Activated naive CD4-positive, alpha-beta T cell (primary cell): ENCODE measurements at places on chromosomes 6 and 20.

GRCh38 chr20:62181808-62182207 lies 1.0 kb upstream of the MTG2 start:
- no peak for DNase-seq

- DNase-seq = no peak
Measured at GRCh38 chr6:148874698-148875293, 128.0 kb downstream of the UST start.

DNA sequence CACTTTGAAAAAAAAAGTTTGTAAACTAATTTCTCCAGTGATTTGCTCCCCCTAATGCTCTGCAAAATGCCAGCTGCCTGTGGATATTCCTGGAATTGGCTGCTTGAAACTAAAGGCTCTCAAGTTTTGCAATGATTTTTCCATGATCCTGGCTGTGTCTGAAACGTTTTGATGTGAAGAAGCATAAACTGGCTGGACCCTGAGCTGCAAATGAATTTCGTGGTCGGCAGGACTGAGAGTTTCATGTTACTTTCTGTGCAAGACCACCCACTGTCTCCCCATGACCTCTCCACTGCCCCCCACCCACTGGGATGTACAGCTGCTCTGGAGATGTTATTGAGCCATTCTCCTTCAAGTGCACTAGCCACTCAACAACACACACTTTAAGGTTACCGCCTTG lies 171.3 kb upstream of the SSTR4 start:
- DNase-seq = no peak

GRCh38 chr20:57656821-57657534 lies 36.8 kb upstream of the ZBP1 start:
- no peak for DNase-seq

DNA sequence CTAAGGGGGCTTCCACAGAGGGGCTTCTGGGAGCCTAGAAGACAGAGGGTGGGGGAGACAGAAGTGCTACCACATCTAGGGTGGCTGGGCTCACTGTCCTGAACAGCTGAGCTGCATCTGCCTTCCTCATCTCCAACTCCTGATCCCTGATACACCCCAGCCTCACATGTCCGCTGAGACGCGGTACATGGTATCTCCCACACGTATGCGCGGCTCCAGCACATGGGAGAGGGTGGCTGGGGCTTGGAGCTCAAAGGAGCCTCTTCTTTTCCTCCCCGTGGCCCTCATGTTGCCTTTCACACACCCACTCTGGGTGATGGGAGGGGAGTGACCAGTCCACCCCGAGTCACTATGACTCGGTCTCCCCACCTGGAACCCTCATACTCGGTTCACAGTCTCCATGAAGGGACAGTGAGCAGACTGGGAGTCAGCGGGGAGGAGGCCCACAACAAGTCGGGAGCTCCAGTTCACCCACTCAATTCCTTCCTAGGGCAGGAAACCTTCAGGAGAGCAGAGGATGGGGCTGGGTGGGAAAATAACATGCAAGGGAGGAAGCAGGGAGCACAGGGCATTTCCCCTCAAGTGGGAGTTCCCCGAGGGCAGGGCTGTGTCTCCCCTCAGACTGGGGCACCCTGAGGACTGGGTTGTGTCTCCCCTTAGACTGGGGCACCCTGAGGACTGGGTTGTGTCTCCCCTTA lies 61.7 kb downstream of the MRPL14 start:
- no peak for DNase-seq

DNA sequence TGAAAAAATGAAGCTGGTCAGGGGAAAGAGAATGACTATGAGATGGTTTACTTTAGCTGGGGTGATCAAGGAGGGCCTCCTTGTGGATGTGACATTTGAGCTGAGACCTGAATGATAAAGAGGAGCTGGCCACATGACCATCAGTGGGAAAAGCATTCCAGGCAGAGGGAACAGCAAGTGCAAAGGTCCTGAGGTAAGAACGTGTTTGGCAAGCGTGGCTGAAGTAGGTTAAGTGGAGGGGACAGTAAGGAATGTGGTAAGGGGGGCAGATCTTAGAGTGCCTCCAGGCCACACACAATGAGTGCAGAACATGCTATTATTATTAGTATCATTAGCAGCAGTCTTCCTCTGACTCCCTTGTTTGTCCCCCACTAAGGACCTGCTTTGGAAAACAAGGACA lies 92.6 kb downstream of the KCNB1 start:
- DNase-seq = no peak

DNA sequence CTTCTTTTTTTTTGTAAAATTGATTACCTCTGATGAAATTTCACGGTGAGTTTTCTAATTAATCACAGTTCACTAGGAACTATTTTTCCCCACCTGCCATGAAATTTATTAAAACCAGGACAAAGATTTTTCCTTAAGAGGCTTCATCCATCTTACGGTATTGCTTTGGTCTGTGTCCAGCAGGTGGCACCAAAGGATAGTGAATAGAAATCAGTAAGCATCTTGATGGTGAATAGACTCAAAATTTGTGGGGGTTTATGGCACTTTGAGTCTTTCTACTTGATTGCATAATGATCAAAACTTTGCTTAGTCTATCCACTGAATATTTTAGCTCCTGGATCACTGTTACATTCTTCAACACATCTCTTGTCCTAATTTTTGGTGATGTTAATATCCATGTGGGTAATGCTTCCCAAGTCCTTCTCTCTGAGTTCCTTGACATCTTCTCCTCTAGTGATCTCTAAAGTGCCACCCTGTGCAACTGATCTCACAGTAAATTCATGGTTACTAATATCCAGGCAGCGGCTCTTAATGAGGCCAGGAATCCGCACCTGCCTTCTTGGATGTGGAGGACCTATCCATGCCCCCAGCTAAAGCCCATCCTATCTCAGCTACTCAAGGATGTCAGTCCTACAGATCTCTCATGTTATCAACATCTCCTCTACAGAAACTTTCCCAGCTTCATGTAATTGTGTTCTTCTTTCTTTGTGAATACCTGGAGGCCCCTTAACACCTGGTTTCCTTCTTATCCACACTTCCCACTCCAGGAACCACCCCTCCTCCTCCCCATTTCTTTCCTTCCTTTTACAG lies 54.5 kb downstream of the STMND1 start:
- DNase-seq = peak; percentile 28

GRCh38 chr6:169367507-169367906 lies 113.9 kb upstream of the THBS2 start:
- no peak for DNase-seq

GRCh38 chr6:3117912-3118352 lies 579 bp upstream of the BPHL start:
- DNase-seq = no peak

DNA sequence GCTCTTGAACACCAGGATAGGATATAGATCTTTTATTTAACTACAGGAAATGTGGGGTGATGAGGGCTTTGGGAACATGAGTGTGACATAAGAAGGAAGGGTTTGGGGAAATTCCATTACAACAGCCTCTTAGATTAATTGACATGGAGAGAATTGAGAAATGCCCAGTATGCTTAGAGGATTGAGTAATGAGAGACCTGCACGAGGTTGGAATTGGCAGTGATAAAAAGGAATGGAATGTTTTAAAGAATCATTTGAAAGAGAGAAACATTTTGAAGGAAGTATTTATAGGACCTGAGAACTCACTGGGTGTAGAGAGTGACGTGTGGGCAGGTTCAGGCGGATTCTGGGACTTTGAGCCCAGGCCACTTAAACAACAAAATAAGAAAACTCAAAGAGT lies 227.0 kb downstream of the BMP2 start:
- no peak for DNase-seq

DNA sequence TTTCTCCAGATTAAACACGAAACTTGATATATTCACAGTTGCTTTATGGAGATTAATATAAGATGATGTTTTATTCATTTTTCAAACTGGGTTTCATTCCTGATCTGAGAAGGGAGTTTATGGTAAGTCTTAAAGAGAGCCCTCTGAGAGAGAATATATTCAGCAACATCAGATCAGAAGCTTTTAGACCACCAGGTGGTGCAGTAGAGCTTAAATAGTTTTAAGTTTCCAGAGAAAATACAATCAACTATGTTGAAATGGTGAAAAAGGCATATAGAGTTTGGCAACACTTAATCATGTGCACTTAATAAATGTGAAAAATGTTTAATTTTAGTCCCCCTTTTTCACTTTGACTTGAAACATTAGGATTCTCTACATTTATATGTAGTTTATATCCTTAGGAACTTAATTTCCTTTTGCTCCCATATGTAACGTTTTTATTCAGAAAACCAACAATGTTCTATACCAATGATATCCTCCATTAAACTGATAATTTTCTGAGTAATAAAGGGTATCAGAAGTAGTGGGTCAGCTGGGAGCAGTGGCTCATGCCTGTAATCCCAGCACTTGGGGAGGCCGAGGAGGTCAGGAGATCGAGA lies 86.4 kb upstream of the CLDN20 start:
- DNase-seq = no peak

DNA sequence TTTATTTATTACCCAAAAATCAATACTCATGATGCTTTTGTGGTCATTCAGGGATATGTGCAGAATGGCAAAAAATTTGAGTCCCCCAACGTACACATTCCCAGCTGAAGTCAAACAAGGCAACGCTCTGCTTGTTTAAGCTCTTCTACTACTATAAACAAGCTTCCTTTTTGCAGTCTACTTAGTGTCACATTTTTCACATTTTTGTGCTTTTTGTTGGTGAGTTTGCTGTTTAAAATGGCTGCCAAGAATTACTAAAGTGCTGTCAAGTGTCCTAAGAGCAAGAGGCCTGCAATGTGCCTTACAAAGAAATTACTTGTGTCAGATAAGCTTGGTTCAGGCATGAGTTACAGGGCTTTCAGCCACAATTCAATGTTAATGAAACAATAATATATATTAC lies 2.1 kb downstream of the WFDC8 start:
- DNase-seq = no peak

- DNase-seq = no peak
Measured at GRCh38 chr6:162541019-162541601, 186.5 kb downstream of the PRKN start.

- DNase-seq = no peak
Measured at GRCh38 chr6:108102965-108103364, 28.4 kb upstream of the OSTM1 start.

DNA sequence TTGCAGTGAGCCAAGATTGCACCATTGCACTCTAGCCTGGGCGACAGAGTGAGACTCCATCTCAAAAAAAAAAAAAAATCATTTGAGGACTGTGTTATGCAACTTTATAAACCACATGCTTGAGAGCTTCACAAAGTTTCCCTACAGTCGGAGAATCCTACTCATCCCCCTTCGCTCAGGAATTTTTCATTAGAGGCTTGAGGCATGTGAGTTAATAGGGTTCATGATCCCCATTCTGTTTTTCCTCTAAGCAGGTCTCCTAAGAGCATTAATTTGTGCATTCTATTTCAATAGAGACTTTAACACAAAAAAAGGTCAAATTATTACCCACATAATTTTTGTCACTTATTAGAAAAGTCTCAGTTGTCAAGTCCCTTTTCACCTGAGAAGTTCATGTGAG lies 103.7 kb upstream of the SOX4 start:
- DNase-seq = no peak

DNA sequence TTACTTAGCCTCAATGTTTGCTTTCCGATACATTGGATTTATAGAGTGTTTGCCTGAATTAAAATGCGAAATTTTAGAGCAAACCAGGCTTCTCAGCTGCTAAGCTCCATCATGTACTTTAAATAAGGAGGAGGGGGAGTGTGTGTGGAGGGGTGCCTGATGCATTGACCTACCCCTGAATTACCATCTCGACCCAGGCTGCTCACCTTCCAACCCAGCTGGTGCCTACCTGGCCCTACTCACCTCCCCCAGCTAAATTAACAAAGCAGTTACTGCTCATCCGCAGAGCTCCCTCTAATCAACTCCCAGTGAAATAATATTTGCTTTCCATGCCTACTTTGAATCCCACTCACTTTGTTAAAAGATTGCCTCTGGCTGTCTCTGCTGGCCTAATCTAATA lies 544.5 kb downstream of the MAFB start:
- no peak for DNase-seq

DNA sequence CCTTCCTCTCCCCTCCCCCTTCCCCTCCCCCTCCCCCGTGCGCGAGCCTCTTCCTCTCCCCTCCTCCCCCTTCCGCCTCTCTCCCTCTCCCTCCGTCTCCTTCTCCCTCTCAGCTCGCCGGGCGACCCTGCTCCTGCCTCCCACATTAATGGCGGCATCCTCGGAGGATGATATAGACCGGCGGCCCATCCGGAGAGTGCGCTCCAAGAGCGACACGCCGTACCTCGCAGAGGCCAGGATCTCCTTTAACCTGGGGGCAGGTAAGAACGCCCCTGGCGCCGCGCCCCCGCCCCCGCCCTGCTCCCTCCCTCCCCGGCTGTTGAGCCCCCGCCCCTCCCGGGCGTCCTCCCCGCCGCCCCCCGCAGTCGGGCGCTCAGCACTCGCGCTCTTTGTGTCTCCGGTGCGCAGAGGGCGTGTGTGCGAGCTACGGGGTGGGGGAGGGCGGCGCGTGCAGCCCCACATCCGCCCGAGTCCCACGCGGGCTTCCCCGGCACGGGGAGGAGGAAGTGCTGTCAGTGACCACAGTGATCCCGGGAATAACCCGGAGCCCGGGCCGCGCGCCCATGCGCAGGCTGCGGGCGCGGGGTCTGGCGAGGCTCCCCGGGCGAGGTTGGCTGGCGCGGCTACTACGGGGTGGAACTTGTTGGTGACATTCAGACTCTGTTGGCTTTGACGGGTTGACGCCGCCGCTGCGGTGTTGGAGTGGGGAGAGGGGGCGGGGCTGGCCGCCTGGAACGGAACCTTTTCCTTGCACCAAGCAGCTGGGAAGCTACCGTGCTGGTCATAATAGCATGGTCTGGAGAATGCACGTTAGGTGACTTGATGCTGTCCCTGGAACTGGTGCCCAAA lies 33.2 kb downstream of the PHACTR1 start:
- no peak for DNase-seq

DNA sequence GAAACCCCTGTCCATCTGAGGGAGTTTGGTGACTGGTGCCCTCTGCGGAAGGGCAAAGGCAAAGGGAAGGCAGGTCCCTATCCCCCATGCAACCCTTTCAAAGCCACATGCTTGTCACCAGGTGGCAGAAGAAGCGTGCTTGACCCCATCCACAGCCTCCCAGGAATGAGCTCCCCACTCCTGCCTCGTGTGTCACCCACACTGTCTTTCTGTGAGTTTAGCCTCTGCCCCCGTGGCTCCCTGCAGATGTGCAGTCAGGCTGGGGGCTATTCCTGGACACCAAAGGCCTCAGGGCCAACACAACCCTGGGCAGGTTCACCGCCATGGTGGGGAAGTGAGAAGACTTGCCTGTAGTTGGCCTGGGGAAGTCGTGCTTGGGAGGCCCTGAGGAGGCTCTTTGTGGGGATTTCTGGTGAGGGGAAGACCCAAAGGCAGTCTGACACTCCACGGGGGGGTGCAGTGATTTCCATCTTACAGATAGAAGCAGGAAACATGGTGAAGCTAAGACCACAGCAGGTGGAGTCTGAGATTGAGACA lies 16.6 kb upstream of the PCMTD2 start:
- DNase-seq = no peak

GRCh38 chr20:237489-237888 lies 10.4 kb downstream of the DEFB129 start:
- DNase-seq = peak; percentile 3

DNA sequence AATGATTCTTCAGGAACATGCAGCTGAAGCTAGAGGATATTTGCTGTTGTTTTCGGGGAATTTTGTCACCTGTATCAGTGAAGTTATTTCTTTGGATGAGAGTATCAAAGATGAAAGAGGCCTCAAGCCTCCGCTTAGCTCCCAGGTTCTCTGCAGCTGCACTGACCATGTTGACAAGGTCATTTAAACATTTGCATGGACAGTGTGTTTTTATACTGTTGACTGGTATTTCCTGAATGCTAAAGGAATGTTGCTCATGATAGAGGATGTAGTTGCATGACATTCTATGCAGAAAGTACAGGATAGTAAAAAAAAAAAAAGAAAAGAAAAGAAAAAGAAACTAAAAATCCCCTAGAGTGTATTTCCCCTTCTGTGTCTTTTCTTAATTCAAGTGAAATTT lies 165.6 kb upstream of the LAMP5 start:
- DNase-seq = no peak
